ENCODE measurements at places on chromosomes 3 and 15. TPM values are rescaled to one million over a fixed set of nuclear protein-coding genes. Genes with fewer than 3 reads are reported as not detected.

DNA sequence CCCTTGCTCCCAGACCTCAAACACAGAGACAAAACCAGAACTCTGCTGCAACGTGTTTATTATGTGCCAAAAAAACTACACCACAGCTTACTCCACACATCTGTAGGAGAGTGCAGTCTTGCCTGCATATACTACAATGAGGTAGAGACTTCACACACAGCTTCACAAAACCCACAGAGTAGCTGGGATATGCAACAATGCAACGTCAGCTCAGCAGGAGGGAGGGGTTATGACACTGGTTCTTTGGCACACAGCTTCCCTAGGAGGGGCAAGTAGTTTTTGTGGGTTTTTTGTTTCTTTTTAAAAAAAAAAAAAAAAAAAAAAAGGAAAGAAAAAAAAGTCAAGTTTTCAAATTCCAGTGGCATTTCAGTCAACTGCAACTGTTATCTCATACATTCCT is 2.9 kb upstream of the RPS17 start:
- H3K4me3 ChIP-seq, result no peak overlapping the region
- no peaks in the 10 kb centered on the region for H3K36me3 ChIP-seq
- no peaks in the 10 kb centered on the region for H3K27me3 ChIP-seq
- no peak for DNase-seq

DNA sequence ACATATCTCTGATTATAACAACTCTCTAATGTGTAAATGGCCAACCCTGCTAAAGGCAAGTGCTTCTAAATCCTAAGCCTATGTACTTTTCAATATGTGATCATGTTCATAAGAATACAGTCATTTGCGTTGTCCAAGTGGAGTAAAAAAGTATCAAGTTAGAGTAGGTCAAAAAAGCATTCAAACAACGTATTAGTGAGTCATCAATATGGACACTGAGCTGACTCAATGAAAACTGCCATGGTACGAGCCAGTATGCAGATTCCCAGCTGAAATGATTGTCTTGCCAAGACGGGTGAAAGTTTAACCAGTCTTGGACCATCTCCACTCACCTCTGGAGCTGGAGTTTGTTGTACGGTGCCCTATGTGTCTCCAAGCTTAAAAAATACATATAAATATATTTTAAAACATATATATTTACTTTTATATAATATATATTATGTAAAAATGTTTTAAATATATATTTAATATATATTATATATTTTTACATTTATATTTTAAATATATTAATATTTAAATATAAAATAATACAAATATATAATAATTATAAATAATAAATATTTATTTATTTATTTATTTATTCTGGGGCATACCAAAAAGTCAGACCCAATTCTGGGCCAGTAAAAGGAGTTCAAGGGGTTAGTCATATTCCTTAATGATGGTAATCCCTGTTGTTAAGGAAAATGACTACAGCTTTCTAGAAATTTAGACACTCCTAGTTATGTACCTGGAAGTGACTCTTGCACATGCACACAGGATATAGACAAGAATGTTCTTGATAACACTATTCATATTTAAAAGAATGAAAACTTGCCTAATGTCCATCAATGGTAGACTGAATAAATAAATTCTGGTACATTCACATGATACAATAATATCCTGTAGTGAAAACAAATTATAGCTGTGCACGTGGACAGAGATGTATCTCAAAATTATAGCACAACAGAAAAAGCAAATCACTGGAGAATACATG is 27.2 kb downstream of the PLSCR4 start:
- DNase-seq, result no peak
- no peak overlapping the region for H3K4me3 ChIP-seq

DNA sequence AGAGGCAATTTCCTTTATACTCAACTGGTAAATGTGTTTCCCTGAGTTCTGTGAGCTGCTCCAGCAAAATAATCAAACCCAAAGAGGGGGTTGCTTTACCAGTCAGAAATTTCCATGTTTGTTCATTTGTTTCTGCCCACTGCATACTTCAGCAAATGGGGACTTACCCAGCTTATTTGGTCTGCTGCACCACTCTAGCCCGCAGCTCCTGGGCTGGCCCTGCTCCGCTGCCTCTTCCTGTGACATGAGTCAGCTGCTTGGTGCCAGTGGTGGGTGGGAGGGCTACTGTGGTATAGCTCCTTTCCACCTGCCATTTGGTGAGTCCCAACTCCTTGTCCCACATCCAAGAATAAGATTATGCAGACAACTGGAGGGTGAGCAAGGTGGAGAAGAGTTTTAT is 644.2 kb downstream of the MCTP2 start:
- H3K36me3 ChIP-seq, result no peaks in the 10 kb centered on the region
- H3K27me3 ChIP-seq, result no peaks in the 10 kb centered on the region

DNA sequence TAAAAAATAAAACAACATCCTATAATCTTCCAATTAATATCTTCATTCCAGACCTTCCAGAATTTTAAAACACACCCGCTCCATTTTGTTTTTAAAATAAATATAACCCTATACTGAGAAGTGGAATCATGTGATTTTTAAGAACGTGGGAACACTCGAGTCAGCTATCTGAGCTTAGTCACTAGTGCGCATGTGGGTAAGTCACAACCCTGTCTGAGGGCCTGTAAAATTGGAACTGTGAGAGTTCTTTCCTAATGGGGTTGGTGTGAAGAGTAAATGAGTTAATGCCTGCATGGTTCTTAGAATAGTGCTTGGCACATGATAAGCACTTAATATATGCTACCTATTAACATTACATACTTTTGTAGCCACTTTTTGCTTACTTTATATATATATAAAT is 19.9 kb upstream of the POLR2M start:
- no peak overlapping the region for H3K4me3 ChIP-seq
- H3K27ac ChIP-seq, result no peak overlapping the region
- no peaks in the 10 kb centered on the region for H3K27me3 ChIP-seq
- no peak for DNase-seq

DNA sequence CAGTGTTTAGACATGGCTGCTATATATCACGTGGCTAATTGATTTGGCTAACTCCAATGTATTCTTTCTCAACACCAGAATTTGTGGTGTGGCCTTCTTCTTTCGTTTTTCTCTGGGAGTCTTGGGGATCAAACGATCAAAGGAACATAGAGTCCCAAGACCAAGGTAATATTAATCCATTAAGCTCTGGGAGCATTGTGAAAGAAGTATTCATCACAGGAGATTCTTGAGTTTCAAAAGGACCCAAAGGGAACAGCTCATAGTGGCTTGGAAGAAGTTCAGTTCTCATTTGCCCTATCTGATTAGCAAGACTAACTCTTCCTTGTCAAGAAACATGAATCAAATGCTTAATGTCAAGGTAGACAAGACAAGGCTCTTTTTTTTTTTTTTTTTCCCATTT is 32.9 kb upstream of the TICRR start:
- H3K4me1 ChIP-seq, result no peaks in the 10 kb centered on the region
- no peak for DNase-seq
- H3K4me3 ChIP-seq, result no peak overlapping the region
- H3K36me3 ChIP-seq, result no peaks in the 10 kb centered on the region
- no peaks in the 10 kb centered on the region for H3K27me3 ChIP-seq
- H3K27ac ChIP-seq, result no peak overlapping the region

- no peak for DNase-seq
- H3K27me3 ChIP-seq, result no peaks in the 10 kb centered on the region
- H3K27ac ChIP-seq, result no peak overlapping the region
Observed at GRCh38 chr3:149892371-149892770, 78.3 kb downstream of the PFN2 start.

GRCh38 chr3:193052354-193053045 is 134.8 kb upstream of the MB21D2 start:
- H3K4me1 ChIP-seq, result no peaks in the 10 kb centered on the region
- no peak for DNase-seq
- H3K36me3 ChIP-seq, result no peaks in the 10 kb centered on the region
- no peaks in the 10 kb centered on the region for H3K27me3 ChIP-seq
- no peak overlapping the region for H3K4me3 ChIP-seq

DNA sequence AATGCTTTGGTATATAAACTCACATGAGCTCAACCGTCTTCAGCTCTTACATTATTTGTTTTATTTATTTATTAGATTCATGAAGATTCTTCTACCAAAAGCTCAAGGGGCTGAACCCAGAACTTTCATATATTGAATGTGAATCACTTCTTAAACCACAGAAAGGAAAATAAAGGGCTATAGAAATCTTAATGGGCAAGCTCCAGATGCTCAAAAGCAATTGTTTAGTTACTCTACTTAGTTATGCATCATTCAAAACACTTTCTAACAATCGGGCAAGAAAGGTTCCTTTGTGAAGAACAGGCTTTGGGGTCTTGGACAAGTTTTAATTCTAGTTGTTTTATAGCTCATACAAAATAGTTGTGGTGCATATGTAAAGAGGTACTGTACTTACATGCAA is 380.2 kb downstream of the TIGIT start:
- H3K27me3 ChIP-seq, result no peaks in the 10 kb centered on the region
- H3K27ac ChIP-seq, result no peak overlapping the region

- no peaks in the 10 kb centered on the region for H3K27me3 ChIP-seq
- H3K36me3 ChIP-seq, result no peaks in the 10 kb centered on the region
- no peak overlapping the region for H3K27ac ChIP-seq
- peaks cover 7% of the 10 kb centered on the region for H3K4me1 ChIP-seq
- H3K4me3 ChIP-seq, result no peak overlapping the region
- DNase-seq, result no peak
Observed at GRCh38 chr3:192802957-192803899, 75.9 kb upstream of the FGF12 start.

GRCh38 chr3:50418850-50419249 is 59.5 kb upstream of the TMEM115 start:
- H3K4me3 ChIP-seq, result no peak overlapping the region
- no peaks in the 10 kb centered on the region for H3K27me3 ChIP-seq
- H3K36me3 ChIP-seq, result no peaks in the 10 kb centered on the region
- no peaks in the 10 kb centered on the region for H3K4me1 ChIP-seq

GRCh38 chr3:170751899-170752293 is 118.1 kb downstream of the RPL22L1 start:
- no peaks in the 10 kb centered on the region for H3K36me3 ChIP-seq
- H3K4me3 ChIP-seq, result no peak overlapping the region
- DNase-seq, result no peak
- H3K27ac ChIP-seq, result no peak overlapping the region
- no peaks in the 10 kb centered on the region for H3K27me3 ChIP-seq

DNA sequence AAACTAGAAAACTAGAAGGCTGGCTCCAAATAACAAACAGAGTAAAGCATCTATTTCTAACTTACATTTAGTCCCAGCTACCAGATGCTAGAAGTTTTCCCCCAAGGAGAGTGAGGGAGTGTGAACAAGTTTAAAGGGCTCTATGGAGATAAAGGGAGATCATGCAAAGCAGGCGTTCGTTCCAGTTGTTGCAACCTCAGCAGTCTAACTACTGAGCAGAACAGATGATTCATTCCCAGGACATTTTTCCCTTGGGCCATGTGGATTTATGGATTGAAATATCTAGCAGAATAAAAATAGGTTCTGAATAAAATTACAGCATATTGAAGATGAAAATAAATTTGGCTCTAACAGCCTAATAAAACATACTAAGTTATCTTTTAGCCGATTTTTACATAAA is 154.8 kb upstream of the TTC14 start:
- no peak for DNase-seq
- no peaks in the 10 kb centered on the region for H3K36me3 ChIP-seq
- H3K4me3 ChIP-seq, result no peak overlapping the region
- H3K27me3 ChIP-seq, result no peaks in the 10 kb centered on the region
- no peaks in the 10 kb centered on the region for H3K4me1 ChIP-seq

GRCh38 chr3:127097481-127097880 is 95.5 kb upstream of the PRR23E start:
- DNase-seq, result no peak
- H3K36me3 ChIP-seq, result no peaks in the 10 kb centered on the region
- no peaks in the 10 kb centered on the region for H3K27me3 ChIP-seq
- no peak overlapping the region for H3K4me3 ChIP-seq
- no peaks in the 10 kb centered on the region for H3K4me1 ChIP-seq

GRCh38 chr3:157067114-157067513 is 92.8 kb downstream of the CCNL1 start:
- no peak overlapping the region for H3K4me3 ChIP-seq
- H3K4me1 ChIP-seq, result peaks cover 4% of the 10 kb centered on the region
- H3K27ac ChIP-seq, result no peak overlapping the region

GRCh38 chr3:11300970-11301369 is 28.8 kb downstream of the ATG7 start:
- H3K4me3 ChIP-seq, result no peak overlapping the region
- H3K4me1 ChIP-seq, result no peaks in the 10 kb centered on the region
- H3K27me3 ChIP-seq, result no peaks in the 10 kb centered on the region
- no peak overlapping the region for H3K27ac ChIP-seq
- DNase-seq, result no peak

- H3K4me1 ChIP-seq, result no peaks in the 10 kb centered on the region
- no peaks in the 10 kb centered on the region for H3K36me3 ChIP-seq
- H3K4me3 ChIP-seq, result no peak overlapping the region
- DNase-seq, result no peak
- no peak overlapping the region for H3K27ac ChIP-seq
Observed at GRCh38 chr15:94023531-94023930, 207.8 kb upstream of the MCTP2 start.

- peaks cover 24% of the 10 kb centered on the region for H3K4me1 ChIP-seq
Observed at GRCh38 chr3:52119826-52120225, 34.4 kb downstream of the POC1A start.

- H3K36me3 ChIP-seq, result no peaks in the 10 kb centered on the region
- no peak for DNase-seq
- H3K4me3 ChIP-seq, result no peak overlapping the region
- no peaks in the 10 kb centered on the region for H3K4me1 ChIP-seq
Observed at GRCh38 chr3:101665357-101665756, 11.6 kb downstream of the ZBTB11 start.

GRCh38 chr15:65219137-65219536 is 7.9 kb upstream of the CILP start:
- no peak for DNase-seq
- H3K4me3 ChIP-seq, result no peak overlapping the region
- peaks cover 10% of the 10 kb centered on the region for H3K4me1 ChIP-seq
- no peaks in the 10 kb centered on the region for H3K27me3 ChIP-seq
- no peak overlapping the region for H3K27ac ChIP-seq

- no peaks in the 10 kb centered on the region for H3K36me3 ChIP-seq
- H3K4me3 ChIP-seq, result no peak overlapping the region
- H3K27ac ChIP-seq, result no peak overlapping the region
- no peaks in the 10 kb centered on the region for H3K27me3 ChIP-seq
- H3K4me1 ChIP-seq, result no peaks in the 10 kb centered on the region
Observed at GRCh38 chr15:93164409-93164808, 75.4 kb upstream of the RGMA start.

- no peak overlapping the region for H3K27ac ChIP-seq
- DNase-seq, result no peak
- no peaks in the 10 kb centered on the region for H3K4me1 ChIP-seq
- no peaks in the 10 kb centered on the region for H3K27me3 ChIP-seq
Observed at GRCh38 chr3:142946861-142947260, 16.6 kb downstream of the PAQR9 start.

- no peak for DNase-seq
- H3K27ac ChIP-seq, result no peak overlapping the region
- H3K4me1 ChIP-seq, result no peaks in the 10 kb centered on the region
- no peaks in the 10 kb centered on the region for H3K27me3 ChIP-seq
- H3K36me3 ChIP-seq, result no peaks in the 10 kb centered on the region
Observed at GRCh38 chr3:169083163-169083562, 580.3 kb downstream of the MECOM start.

Gene FBXL2
- 24.8 TPM for total RNA-seq

Gene ZCWPW2
- total RNA-seq, result 2.5 TPM

Gene GRAMD2A
- total RNA-seq, result 0.31 TPM

Gene CFAP20DC
- 24.5 TPM for total RNA-seq

Gene MST1R
- total RNA-seq, result 7.6 TPM

Gene SOX2
- total RNA-seq, result 5.1 TPM

Gene ARHGEF26
- 33.0 TPM for total RNA-seq

Gene CYP1A2
- total RNA-seq, result 0.12 TPM

Gene BFSP2
- total RNA-seq, result not detected

Gene ZNF80
- total RNA-seq, result 0.74 TPM

Gene ANP32A
- 41.3 TPM for total RNA-seq

Gene TASOR
- 90.7 TPM for total RNA-seq

Gene ADGRG7
- total RNA-seq, result 0.43 TPM

Gene IFT57
- total RNA-seq, result 185 TPM

All from testis (tissue), 5 donors.